ENCODE measurements at places on chromosomes 3 and 15.

DNA sequence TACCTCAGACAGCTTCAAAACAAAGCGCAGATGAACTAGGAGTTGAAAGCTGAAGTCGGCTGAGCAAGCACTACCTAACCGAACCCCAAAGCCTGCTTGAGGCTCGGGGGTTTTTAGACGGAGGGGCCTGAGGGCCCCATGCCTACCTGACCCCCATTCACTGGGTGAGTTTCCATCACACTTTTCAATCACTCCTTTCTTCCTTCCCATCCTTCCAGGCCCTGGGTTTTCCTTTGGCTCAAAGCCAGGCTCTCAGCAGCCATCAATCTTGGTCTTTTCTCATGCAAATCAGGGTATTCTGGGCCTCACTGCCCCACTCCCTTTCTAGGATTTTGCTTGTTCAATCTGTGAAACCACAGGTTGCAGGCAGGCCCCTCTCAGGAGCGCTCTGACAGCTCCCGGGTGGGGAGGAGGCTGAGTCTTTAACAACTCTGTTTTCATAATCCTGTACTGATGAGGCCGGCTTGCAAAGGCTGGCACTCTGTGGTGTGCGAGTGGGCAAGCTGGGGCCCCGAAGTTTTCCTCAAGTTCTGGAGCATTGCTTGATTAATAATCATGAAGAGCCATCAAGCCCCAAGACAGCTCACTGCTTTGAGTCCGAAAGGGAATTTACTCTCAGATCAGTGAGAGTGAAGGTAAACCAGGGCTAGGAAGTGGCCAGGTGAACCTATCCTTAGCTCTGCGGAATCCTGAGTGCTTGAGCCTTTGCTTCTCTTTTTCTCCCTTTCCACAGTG lies 97.6 kb downstream of the FRMD4B start:
- DNase-seq, result peak; percentile 39

- DNase-seq, result no peak
These were observed 985.7 kb downstream of the TUSC7 start for GRCh38 chr3:117695321-117695720.

DNA sequence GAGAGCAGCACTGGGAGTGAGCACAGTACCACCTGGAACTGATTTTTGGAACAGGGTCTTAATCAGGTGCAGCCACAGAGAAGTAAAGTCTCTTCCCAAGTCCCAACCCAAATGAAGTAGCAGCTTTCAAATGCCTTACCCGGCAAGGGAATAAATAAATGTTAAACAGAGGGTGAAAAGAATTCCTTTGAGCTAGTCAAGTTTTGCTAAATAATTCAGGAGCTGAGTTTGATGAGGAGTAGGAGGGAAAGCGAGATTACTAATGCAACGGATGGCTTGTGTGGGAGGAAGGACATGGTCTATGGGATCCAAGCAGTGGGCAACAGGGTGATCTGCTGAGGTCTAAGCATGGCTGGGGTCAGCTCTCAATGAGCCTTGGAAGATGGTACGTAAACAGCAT lies 204.5 kb upstream of the ST8SIA2 start:
- no peak for DNase-seq

DNA sequence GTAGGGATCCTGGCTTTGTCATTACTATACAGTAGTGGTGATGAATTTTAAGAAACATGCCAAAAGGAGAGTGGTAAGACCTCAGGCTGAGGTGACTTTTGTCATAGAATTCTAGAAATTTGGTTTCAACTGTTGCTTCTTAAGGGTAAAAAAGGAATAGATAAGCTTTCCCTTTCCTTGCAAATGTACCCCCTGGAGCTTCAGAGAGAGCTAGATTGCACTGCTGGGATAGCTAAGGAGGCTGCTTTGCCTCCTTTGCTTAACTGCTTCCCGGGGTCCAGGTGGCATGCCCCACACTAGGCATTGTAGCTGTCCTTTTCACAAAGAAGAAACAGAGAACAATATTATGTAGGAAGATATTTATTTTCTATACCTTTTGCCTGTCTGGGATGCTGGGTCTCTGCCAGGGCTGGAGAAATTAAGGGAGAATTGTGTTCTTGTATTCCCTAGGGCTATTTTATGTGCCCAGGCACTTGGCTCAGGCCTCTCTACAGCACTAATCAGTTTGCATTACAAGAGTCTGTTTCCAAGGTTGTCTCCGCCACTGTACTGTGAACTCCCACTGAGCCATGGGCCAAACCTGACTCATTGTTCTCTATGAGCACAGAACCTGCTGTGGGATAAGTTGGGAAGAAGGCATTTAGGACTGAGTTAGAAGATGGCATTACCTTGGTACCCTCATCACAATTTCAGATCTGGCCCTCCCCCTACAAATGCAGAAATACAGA lies 460.0 kb downstream of the PDCD6IP start:
- DNase-seq, result no peak

GRCh38 chr15:86491118-86491517 lies 411.4 kb downstream of the AGBL1 start:
- no peak for DNase-seq

DNA sequence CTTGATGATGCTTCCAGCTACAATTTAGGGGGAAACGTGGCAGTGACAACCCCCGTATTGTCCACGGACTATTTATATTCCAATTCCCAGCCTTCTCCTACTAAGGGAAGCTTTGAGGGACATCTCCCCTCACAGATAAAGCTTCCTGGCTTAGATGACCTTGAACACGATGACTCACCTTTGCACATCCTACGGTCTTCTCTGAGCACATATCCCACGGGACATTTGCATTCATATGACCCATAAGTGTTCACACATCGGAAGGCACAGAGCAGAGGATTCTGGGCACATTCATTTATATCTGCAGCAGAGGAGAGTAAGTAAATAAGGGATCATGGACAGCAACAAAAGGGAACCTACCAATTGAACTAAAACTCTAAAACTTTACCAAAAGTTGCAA lies 101.5 kb downstream of the DUT start:
- DNase-seq, result no peak

DNA sequence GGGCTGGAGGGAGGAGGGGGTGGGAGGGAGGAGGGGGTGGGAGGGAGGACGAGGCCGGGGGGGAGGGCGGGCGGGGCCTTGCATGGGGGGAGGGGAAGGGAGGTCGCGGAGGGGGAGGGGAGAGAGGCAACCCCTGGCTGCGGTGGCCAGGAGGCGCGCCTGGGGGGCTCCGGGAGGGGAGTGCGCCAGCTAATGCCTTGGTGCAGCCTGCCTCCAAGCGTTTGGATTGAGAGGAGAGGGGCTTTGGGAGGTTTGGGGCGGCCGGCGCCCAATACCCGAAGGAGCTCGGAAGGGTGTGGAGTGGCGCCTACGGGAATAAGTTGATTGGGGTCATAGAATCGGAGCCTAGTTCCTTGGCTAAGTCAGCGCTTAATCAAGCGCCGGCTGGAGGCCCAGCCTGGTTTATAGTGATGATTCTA lies 557 bp downstream of the TFG start:
- peak; percentile 10 for DNase-seq
